ENCODE measurements at places on chromosomes 2 and 18.
A peak's percentile ranks its signal among the peaks of the same experiment; 100 is the strongest.

DNA sequence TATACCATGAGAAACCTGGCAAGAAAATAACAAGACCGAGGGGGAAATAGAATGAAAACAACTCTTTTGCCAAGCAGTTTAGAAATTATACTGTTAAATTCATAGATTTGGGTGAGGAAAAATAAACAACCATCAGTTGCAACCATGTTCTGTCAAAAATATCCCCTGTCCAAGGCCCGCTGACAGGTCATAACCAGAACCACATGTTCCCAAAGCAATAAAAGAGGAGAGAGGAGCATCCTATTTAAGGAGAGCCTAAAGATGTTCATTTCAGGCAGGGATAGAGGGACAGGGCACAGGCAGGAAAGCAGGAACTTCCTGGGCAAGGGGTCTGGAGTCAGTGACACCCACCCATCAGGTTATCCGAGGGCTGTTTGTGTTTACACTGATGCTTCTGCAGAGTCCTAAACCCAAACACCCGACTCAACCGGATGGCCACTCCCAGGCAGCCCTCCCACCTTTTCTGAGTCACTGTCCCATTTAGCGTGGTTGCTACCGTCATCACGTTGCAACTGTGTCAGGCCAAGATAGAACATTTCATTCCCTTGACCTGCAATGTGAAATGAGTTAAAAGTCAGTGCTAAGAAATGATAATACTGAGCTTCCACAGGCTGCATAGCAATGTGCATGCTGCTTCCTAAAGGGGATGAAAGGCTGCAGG is 468.3 kb upstream of the RAB12 start:
- DNase-seq: no peak

GRCh38 chr2:176774766-176775451 is 437.7 kb upstream of the HNRNPA3 start:
- DNase-seq: no peak

- DNase-seq: no peak
Observed at GRCh38 chr18:8602040-8602439, 7.2 kb upstream of the RAB12 start.

DNA sequence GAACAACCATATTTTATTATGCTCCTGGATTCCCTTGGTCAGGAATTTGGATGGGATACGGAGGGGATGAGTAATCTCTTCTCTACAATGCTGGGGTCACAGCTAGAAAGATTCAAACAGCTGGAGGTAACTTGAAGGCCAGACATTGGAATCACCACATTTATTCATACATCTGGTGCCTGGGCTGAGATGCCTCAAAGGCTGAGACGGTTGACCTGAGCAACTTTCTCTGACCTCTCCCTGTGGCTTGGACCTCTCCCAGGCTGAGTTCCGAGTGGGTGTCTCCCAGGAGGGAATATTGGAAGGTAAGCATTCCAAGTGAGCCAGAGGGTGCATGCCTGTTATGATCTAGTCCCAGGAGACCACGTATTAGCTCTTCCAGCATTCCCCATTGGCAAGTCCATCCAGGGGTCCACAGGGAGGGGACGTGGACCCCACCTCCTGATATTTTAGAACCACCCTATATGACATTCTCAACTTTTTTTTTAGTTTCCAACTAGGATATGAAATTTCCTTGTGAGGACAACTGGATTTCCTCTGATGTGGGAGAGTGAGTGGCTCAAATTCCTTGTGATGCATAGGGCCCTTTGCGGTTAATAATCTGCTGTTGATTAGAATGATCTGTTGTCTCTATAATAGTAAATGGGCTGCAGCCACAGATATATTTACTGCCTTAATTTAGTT is 101.8 kb downstream of the MRPS9 start:
- DNase-seq: no peak

DNA sequence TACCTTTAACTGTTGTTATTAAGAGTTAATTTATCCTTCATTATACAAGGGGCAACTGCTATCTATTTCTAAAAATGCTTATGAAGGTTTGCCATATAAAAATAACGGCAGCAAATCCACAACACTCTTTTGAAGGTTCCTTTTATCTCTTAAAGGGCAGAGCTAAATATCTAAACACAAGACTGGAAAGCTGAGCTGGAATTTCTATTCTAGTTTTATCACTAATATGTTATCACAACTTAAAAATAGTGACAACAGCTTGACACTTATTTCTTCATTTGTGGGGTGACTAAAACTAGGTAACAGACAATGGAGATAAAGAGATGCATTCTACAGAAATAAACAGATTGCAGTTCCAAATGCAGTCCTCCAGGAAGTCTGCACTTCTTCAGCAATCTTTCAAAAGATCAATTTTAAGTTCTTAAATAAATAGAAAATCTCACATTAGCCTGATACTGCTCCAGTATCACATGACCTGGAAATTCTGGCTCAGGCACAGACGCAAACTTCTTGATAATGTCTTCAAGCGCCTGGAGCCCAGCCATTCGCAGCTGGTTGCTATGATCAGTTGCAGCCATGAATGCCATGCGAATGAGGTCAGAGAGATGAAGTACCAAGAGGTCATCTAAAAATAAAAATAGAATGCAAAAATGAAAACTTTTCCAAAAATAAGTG is 54.0 kb upstream of the STRN start:
- DNase-seq: no peak

GRCh38 chr18:37484983-37485834 is 80.4 kb downstream of the CELF4 start:
- DNase-seq: no peak

DNA sequence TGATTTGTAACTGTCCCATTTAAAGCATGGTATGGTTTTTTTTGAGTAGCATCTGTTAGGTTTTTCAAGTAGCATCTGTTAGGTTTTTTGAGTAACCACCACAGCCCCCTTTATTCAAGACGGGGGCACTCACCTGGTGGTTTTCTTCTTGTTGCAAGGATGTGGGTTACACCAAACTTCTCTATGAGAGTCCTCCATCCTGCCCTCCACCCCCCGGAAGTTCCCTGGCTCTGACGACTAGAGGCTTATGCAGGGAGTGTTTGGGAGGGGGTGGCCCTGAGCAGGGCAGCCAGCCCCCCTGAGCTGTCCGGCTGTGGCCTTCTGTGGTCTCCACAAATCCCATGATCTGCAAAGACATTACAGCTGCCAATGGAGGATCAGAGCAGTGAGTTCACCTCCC is 39.3 kb downstream of the MTCL1 start:
- no peak for DNase-seq

- DNase-seq: no peak
Observed at GRCh38 chr2:212949786-212950185, 201.6 kb downstream of the IKZF2 start.

GRCh38 chr2:232894251-232894650 is 24.2 kb downstream of the SNORC start:
- DNase-seq: no peak

GRCh38 chr2:59968441-59968840 is 585.0 kb downstream of the BCL11A start:
- no peak for DNase-seq

DNA sequence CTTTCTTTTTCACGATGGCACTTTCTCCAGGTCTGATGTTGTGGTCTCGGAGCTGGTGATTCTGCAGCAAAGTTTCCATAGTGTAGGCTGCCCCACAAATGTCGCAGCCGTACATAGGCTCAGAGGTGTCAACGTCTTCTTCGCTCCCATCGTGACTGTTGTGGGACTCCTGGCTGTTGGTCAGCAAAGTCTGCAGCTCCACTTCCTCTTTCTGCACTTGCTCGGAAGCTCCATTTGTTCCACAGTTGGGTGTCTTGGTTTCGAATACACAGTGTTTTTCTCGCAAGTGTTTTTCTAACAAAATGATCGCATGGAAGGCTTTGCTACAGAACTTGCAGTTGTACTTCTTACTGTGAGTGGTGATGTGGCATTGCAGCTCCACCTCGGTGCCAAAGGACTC is 126.8 kb downstream of the ZNF521 start:
- no peak for DNase-seq

GRCh38 chr18:8351161-8351560 is 258.1 kb upstream of the RAB12 start:
- DNase-seq: no peak

DNA sequence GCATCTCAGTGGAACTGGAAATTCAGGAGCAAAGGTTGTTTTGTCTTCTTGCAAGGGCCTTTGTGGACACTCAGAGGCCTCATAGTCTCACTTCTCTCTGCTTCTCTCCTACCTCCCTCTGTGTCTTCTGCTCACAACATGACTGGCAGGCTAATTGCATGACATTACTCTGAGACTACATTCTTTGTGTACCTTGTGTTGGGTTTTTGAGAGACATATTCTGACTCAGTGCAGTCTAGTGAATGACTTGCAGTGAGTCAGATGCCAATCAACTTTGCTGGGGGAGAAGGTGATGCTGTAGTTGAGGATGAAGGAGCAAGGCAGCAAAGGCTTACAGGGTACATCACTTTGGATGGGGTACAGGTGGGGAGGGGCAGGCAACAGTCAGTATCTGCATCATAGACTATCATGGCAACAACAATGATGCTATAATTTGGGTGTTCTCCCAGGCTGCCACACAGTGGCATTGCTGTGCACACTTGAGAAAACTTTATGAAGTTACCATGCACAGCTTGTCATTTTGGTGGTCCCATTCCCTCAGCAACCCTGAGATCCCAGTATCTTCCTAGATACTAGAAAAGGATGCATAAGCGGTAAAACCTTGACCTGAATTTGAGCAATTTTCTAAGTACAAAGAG is 69.3 kb upstream of the SLC16A14 start:
- peak; percentile 83 for DNase-seq

- DNase-seq: no peak
Observed at GRCh38 chr2:40690525-40690924, 238.6 kb upstream of the SLC8A1 start.

Measured in RCC 7860 (cell line).